Stimulated activated CD8-positive, alpha-beta memory T cell treated with anti-CD3 and anti-CD28 coated beads, Interleukin-4, amount 100 ng/mL, for 48 hours (primary cell): ENCODE measurements at places on chromosomes 5 and 9.

- DNase-seq = no peak
These were observed 72.5 kb upstream of the LPAR1 start for GRCh38 chr9:111110805-111111204.

GRCh38 chr9:84386753-84387152, 46.2 kb upstream of the SLC28A3 start:
- no peak for DNase-seq

GRCh38 chr5:93006915-93007314, 574.1 kb downstream of the NR2F1-AS1 start:
- DNase-seq = no peak

- peak; percentile 37 for DNase-seq
These were observed 131.5 kb upstream of the OTULINL start for GRCh38 chr5:14450018-14450524.

- DNase-seq = no peak
These were observed 2.6 kb downstream of the SPARC start for GRCh38 chr5:151683986-151684588.

DNA sequence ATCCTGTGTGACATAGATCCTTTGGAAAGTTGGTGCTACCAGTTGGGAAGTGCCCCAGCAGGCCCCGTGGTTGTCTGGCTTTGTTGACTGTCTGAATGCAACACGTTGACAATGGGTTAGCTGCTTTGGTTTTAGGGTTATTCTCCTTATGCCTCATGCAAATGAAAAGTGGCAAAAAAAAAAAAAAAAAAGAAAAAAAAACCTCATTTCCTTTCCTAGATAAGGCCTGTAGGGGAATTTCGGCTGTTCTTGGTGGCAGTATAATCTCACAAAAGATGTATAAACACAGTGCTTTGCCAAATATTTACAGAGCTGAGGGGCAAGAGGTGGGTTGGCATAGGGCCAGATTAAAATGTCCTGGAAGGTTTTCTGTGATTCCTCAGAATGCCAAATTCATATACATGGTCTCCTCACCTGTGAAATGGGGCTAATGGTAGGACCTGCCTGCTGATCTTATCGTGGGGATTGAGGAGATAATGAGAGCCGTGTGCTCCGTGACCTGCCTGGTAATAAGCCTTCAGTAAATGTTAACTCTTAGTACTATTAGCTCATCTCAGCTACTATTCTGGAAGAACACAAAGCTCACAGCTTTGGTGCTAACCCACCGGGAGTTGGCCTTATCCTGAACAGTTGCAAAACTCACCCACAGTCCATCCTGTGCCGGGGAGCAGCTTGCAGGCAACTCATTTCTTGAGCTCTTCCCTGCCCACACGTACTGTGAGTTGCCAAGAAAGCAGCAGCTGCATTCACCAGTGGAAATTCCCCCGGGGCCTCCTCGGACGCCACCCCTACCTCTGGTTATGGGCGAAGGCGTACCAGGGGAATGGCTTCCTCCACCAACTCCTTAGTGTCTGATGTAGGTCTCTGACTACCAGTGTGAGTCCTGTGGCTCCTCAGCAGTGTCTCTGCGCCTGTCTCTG, 220.3 kb downstream of the NR3C1 start:
- peak; percentile 78 for DNase-seq
